T-helper 2 cell treated with Interferon-gamma antibody and Interleukin-4, amounts not matched to agents 5 μg/mL and 100 μg/mL, for 36 hours (primary cell): ENCODE measurements at places on chromosomes 1 and 21.

GRCh38 chr1:6105218-6105679 is 59.6 kb downstream of the KCNAB2 start:
- H3K27ac ChIP-seq: no peak overlapping the region
- no peak for DNase-seq
- H3K4me3 ChIP-seq: no peak overlapping the region

DNA sequence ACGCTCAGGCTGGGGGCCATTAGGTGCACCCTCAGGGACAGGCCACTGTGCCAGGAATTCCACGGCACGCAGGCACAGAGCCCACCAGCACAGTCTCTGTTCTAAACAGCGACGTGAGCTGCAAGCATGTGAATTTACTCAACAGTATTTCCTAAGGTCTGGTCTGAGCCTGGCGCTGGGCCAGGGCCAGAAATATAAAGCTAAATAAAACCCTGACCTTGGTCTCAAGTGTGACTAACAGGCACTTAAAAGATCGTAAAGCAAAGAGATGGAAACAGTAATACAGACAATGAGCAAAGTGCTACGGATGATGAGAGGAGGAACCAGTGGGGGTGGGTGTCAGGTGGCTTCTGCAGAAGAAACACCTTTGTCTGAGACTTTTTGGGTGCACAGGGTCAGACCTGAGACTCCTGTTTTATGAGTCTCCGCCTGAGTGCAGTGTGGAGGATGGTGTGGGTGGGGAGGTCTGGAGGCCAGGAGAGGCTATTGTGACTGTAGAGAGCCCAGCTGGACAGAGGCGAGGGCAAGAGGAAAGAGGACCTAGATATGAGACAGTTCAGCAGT is 53.4 kb upstream of the EDN2 start:
- no peak overlapping the region for H3K4me3 ChIP-seq
- DNase-seq: no peak
- no peaks in the 10 kb centered on the region for H3K27me3 ChIP-seq
- peaks cover 23% of the 10 kb centered on the region for H3K36me3 ChIP-seq

- H3K27ac ChIP-seq: peak overlapping the region; percentile 92
- DNase-seq: no peak
- H3K4me3 ChIP-seq: peak overlapping the region; percentile 91
- H3K27me3 ChIP-seq: peaks cover 2% of the 10 kb centered on the region
These were observed 825 bp downstream of the TMEM39B start for GRCh38 chr1:32073299-32074229.

DNA sequence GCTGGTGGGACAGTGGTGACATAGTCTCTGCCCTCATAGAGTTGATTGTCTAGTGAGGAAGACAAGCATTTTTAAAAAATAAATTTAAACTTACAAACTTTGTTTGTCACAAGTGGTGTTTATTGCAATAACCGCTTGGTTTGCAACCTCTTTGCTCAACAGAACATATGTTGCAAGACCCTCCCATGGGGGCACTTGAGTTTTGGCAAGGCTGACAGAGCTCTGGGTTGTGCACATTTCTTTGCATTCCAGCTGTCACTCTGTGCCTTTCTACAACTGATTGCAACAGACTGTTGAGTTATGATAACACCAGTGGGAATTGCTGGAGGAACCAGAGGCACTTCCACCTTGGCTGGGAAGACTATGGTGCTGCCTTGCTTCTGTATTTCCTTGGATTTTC is 58.4 kb downstream of the LAMC2 start:
- H3K27me3 ChIP-seq: peaks cover 6% of the 10 kb centered on the region
- no peaks in the 10 kb centered on the region for H3K4me1 ChIP-seq

DNA sequence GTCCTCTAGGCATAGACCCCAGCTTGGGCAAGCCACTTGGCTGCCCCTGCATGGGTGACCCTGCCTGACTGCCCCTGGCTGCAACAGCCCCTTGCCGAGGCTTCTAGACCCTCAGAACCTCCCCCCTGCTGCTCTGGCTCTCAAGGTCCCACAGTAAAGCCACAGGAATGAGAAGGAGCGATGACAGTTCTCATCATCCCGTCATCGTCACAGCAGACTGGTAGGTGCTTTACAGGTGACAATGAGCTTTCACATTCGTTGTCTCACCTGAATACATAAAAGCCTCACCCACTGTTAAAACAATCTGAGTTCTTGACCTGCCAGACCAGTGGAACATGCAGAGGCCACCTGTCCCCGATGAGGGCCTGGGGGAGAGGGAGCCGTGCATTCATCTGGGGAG is 36.0 kb upstream of the GPR157 start:
- no peak overlapping the region for H3K4me3 ChIP-seq
- no peak for DNase-seq
- no peak overlapping the region for H3K27ac ChIP-seq
- H3K4me1 ChIP-seq: peaks cover 17% of the 10 kb centered on the region
- H3K36me3 ChIP-seq: peaks cover 7% of the 10 kb centered on the region

- peaks cover 47% of the 10 kb centered on the region for H3K4me1 ChIP-seq
- H3K36me3 ChIP-seq: peaks cover 2% of the 10 kb centered on the region
- DNase-seq: no peak
- peak overlapping the region; percentile 73 for H3K27ac ChIP-seq
These were observed 53.1 kb downstream of the VANGL2 start for GRCh38 chr1:160453443-160453842.

DNA sequence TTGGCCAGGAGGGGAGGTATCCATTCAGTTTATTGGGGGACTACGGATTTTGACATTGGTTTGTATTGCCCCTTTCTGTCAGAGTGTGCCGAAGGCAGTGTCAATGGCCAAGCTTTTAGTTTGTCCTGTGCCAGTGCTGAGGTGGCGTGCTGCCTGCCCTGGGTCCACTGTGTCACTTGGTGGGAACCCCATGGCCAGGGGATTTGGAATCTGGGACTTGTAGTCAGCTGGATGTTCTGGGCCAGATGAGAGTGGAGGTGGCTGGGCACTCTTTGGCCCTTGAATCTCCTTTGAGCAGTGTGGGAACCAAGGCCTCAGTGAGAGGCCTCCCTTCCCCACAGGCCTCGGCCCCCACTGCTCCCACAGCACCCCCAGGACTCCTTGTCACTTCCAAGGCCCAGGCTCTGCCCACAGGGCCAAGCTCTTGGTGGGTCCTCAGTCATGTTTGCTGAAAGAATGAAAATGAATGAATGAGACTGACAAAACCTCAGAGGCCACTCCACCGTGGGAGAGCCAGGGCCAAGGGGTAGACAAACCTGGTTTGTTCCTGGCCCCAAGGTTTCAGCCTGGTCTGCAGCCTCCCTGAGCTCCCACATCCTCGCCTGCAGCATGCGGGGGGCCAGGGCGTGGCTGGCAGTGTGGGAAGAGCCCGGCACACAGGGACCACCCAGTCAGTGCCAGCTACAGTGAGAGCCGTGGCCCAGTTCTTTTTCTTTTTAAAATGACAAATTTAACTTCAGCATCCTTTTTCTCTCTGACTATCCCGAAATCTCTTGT is 412.2 kb downstream of the MATN1 start:
- DNase-seq: no peak
- no peak overlapping the region for H3K4me3 ChIP-seq
- no peaks in the 10 kb centered on the region for H3K36me3 ChIP-seq

DNA sequence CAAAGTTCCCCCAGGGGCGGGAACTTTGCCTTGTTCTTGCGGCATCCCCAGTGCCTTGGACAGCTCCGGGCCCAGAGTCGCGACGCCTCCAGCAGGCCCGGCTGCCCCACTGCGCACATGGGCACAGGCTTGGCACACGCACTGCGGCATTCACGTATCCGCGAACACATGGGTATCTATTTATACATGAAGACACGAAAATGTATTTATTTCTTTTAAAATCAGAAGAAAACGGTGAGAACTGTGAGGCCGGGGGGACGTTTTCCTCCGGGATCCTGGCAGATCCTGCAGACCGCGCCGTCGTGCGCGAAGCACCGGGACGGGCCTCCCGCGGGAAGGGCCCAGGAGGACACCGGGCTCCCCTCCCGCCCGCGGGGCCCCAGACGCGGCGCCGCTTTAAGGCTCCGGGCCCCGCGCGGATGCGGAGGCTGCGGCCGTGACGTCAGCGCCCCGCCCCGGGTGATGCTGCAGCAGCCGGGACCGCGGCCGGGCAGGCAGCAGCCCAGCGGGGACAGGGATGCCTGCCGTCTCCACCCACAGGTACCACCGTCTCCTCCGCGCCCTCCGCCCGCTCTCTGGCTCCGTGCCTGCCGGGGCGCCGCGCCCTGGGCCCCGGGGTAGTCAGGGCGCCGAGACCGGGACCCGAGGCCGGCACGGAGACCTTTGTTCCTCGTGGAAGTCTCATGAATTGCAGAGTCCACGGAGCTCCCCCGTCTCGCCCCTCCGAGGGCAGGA is at the start of gene SLC45A1:
Gene SLC45A1, plus strand, starts transcription at position 468 of the 735 bp plus-strand sequence. CDS start 6,216 bp downstream, outside the sequence.
- H3K36me3 ChIP-seq: no peaks in the 10 kb centered on the region
- peaks cover 36% of the 10 kb centered on the region for H3K27me3 ChIP-seq
- peaks cover 17% of the 10 kb centered on the region for H3K4me1 ChIP-seq
- H3K27ac ChIP-seq: no peak within 1 kb of the TSS

DNA sequence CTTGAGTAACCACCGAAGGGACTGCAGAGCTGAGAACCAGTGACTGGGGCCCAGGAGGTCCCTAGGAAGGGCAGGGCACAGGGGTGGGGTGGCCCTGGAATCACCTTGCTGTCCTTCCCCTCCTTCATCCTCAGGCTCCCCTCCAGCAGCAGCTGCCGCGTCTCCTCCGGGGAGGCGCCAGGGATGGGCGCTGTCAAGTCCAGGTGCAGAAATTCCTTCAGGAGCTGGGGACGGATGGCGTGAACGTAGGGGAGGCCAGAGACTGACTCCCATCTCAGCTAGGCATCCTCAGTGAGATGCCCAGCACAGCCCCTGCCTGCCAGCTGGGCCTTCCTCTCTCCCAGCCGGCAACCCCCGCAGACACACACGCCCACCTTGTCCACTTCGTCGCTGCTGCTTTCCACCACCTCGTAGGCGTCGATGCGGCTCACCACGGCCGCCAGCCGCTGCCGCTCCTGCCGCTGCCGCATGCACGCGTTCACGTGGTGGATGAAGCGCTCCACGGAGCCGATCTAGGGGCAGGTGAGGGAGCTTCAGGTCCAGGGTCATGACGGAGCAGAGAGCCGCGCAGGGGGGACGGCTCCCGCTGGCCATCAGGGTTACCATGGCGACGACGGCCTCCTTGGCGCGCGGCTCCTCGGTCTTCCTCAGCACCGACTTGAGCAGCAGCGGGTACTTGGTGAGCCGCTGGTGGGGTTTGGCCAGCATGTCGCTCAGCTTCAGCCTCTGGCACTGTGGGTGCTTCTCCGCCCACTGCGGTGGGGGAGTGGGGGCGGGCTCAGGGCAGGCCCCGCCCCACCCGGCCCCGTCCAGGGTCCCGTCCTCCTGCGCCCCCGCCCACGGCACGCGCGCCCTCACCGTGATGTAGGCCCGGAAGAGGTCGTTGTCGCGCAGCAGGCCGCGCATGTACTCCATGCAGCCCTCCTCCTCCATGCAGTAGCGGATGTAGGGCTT is 4.4 kb upstream of the TNFRSF25 start:
- no peak for DNase-seq
- no peak overlapping the region for H3K4me3 ChIP-seq
- H3K27ac ChIP-seq: no peak overlapping the region
- H3K27me3 ChIP-seq: no peaks in the 10 kb centered on the region
- H3K4me1 ChIP-seq: no peaks in the 10 kb centered on the region

- peak overlapping the region; percentile 23 for H3K4me3 ChIP-seq
- H3K27ac ChIP-seq: peak overlapping the region; percentile 9
- no peak for DNase-seq
- peaks cover 15% of the 10 kb centered on the region for H3K4me1 ChIP-seq
- peaks cover 16% of the 10 kb centered on the region for H3K36me3 ChIP-seq
These were observed 975 bp upstream of the MNDA start for GRCh38 chr1:158830074-158830677.

DNA sequence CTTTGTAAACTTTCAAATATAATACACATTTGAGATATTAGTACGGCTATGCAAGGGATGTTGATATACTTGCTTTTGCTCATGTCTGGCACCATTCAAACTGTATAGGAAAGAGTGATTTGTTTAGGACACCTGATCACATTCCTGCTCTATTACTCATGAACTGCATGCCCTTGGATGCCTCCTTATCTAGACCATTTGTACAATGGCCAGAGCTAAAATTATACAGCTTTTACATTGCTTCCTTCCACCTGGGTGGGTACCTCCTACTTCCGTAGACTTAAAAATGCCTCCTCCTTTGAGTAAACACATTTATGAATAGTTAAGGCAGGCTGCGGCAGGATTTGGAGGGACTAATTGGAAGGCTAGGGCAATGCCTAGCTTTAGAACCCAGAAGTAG is 85.4 kb upstream of the PBX1 start:
- H3K27ac ChIP-seq: no peak overlapping the region
- no peaks in the 10 kb centered on the region for H3K27me3 ChIP-seq
- no peaks in the 10 kb centered on the region for H3K4me1 ChIP-seq
- H3K4me3 ChIP-seq: no peak overlapping the region
- no peaks in the 10 kb centered on the region for H3K36me3 ChIP-seq

DNA sequence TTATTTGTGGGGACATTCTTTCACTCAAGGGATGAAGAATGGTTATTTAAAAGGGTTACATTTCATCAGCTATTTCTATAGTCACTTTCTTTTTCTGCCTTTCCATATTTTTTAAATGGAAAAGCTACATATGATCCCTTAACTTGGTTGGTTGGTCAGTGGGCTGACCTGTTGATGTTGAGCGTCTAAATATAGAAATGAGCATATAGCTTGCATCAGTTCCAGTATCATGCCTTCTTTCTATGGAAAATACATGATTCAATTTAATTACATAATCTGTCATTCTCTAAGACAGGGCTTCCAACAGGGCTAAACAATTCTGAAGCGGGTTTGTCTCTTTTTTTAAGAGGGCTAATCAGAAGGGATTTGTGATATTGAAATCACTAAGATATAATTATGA is 40.6 kb downstream of the TYW3 start:
- H3K27ac ChIP-seq: no peak overlapping the region
- peaks cover 10% of the 10 kb centered on the region for H3K27me3 ChIP-seq

- no peak overlapping the region for H3K4me3 ChIP-seq
- H3K36me3 ChIP-seq: no peaks in the 10 kb centered on the region
- H3K27ac ChIP-seq: no peak overlapping the region
- DNase-seq: no peak
- H3K4me1 ChIP-seq: no peaks in the 10 kb centered on the region
These were observed 122.5 kb downstream of the GIPC2 start for GRCh38 chr1:78168306-78168705.

DNA sequence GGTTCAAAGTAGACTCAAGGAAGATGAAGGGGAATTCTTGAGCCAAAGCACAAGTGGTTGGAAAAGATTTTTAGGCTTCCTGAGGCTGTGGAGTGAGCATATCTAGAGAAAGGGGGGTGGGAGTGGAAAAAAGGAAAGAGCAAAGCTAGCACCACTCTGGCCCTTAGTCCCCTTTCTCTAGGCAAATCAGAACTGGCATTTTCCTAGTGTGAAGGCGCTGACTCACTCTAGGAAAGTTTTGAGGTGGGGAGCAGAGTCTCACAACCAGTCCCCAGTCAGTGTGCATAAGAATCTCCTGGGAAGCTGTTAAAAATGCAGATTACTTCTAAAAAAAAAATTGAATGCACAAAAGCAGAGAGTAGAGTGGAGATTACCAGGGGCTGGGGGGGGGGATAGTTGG is 3.4 kb upstream of the GPR89B start:
- H3K27ac ChIP-seq: no peak overlapping the region
- peaks cover 8% of the 10 kb centered on the region for H3K4me1 ChIP-seq
- no peaks in the 10 kb centered on the region for H3K36me3 ChIP-seq
- H3K27me3 ChIP-seq: peaks cover 4% of the 10 kb centered on the region
